ENCODE measurements at places on chromosomes 12 and 14.

DNA sequence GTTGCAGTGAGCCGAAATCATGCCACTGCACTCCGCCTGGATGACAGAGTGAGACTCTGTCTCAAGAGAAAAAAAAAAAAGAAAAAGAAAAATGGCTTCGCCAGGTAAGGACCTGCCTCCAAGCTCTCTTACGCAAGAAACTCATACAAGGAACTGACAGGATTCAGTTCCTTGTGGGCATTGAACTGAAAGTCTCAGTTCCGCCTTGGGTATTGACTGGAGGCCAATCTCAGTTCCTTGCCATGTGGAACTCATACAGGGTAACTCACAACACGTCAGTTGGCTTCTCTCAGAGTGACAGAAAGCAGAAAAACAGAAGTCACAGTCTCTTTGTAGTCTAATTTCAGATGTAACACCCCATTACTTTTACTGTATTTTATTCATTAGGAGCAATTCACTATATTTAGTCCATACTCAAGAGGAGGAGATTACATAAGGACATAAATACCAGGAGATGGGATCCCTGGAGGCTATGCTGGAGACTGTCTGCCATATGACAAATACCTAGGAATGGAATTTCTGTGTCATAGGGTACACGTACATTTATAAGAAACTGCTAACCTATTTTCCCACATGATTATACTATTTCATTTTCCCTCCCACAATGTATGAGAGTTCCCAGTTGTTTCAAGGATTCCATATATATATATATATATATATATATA, 11.4 kb upstream of the NOPCHAP1 start:
- DNase-seq: no peak

GRCh38 chr14:55600784-55601561, 21.0 kb downstream of the KTN1 start:
- no peak for DNase-seq

GRCh38 chr14:99995700-99996356, 69.4 kb upstream of the EVL start:
- DNase-seq: peak; percentile 60

DNA sequence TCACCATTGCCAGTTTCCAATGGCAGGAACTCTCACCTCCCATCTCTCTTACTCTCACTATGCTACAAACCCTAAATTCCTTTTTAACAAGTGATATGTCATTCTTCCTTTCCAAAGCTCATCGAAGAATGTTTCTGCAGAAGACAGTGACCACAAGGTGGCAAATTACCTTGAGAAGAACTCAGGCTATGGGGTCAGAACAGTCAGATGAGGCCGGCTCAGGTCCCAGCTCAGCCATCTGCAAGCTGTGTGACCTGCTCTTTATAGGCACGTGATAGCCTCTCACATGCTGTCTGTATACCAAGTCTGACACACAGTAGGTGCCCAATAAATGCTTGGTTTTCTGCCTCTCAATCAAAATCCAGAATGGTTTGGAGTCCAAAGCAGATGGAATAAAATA, 80.7 kb downstream of the FOXN3 start:
- no peak for DNase-seq

DNA sequence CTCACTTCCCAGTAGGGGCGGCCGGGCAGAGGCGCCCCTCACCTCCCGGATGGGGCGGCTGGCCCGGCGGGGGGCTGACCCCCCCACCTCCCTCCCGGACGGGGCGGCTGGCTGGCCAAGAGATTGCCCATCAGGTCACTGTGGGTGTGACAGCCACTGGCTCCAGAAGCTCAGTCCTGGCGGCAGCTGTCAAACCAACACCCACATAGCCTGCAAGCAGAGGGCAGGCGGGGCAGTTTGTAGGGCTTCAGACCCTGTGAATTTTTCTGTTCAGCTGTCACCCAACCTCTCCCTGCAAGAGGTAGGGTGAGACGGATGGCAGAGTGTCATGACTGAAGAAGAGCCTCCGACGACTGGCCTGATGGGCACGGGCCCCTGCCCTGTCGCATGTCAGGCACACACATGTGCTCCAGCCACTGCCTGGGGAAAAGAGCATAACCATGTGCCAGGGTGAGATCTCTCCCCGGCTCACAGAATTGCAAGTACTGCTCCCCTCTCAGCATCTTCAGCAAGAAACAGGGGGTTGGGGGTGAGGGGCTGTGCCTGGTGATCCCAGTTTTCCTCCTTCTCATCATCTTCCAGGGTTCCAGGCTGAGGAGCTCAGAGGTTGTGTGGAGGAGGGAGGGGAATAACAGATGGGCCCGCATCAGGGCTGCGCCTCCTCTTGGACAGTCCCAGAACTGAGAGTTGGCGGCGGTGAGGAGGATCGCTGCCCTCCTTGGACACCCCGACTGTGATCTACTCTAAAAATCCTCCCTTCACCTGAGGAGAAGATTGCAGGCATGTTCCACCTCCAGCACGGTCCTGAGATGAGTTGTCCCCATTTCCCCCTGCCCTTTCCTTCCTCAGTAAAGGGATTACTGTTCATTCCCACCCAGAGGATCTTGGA, 11.2 kb upstream of the PRPH start:
- no peak for DNase-seq

DNA sequence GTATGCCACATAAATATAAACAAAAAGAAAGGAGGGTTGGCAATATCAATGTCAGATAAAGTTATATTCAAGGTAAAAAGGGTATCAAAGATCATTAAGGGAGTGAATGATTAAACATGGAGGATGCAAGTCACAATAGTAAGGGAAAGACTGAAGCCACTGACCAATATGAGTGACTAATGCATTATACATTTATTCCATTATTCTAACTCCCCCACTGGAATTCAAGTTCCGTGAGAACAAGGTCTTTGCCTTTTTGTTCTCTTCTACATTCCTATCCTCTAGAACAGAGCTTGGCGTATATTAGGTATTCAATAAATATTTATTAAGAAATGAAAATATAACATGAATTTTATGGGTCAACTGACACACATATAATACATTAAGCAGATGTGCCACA, 30.7 kb downstream of the MAP4K5 start:
- DNase-seq: no peak

DNA sequence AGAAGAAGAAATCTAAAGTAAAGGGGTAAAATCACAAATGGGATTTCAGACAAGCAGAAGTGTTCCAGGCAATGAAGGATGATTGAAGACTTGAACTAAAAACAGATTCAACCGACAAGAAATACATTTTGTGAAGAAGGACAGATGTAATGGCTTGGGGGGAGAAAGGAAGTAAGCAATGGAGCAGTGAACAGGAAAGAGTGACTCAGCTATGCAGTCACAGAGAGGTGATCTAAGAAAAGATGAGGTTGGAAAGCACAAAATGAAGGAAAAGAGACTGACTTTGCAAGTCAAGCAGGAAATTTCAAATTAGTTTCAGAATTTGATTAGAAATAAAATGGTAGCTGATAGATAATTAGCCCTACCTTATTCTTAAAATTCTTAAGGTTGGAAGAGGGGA, 66.5 kb downstream of the PUS7L start:
- DNase-seq: peak; percentile 5

- DNase-seq: no peak
Observed at GRCh38 chr12:58341791-58342190, 400.4 kb downstream of the ATP23 start.

DNA sequence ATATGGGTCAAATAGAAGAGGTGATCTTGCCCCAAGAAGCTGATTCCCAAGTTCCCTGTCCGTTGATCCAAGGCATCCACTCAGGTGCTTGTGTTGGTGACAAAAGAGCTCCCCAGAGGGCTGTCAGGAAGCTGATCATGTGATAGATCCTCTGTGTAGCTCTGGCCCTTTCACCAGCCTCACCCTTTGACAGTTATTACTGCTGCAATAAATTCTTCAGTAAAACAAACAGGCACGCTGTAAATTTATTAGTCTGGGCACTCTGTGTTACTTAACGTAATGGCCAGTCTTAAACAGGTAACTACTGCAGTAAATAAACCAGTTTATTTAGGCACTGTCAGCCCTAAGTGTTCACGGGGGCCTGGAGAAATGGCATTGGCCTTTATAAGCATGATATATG, 473.9 kb downstream of the BCL11B start:
- DNase-seq: no peak

DNA sequence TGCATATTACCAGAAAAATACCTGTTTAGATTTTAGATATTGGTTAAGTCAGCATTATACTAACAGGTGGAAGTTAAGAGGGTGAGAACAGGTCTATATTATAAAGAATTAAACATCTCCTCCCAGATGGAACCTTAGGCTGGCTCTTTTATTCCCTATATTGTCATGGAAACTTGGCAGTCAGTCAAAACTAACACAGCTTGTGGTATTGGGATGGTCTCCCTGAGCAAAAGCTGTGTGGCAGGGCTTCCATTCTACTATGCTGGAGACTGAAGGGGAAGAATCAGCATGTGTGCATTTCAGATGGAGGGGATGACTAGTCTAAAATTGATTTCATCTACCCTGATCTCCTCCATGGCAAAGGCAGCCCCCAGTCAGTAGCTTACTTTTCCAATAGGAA, 66.7 kb downstream of the SMOC1 start:
- DNase-seq: no peak

- no peak for DNase-seq
Observed at GRCh38 chr14:90263748-90264449, 7.5 kb downstream of the PSMC1 start.

DNA sequence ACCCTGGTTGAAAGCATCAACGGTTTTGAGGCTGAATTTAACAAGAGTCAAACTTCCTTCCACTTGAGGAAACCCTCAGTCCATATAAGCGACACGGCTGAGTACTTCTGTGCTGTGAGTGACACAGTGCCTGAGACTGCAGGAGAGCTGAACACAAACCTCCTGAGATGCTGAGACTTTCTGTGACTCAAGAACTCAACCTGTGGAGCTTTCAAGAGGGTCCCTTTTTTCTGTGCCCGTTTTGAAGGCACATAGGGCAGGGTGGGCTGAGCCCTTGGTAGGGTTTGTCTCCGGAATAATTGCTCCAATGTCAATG, 305.3 kb upstream of the OR4E1 start:
- peak; percentile 13 for DNase-seq

- DNase-seq: no peak
Observed at GRCh38 chr14:74480046-74480445, 13.1 kb downstream of the NPC2 start.

Data from GDM1 (cell line).